Activated CD4-positive, alpha-beta T cell treated with anti-CD3 and anti-CD28 coated beads for 48 hours (primary cell): ENCODE measurements at places on chromosomes 2 and 18.

- DNase-seq, result no peak
Measured at GRCh38 chr18:57984490-57985115, 59.4 kb upstream of the NEDD4L start.

DNA sequence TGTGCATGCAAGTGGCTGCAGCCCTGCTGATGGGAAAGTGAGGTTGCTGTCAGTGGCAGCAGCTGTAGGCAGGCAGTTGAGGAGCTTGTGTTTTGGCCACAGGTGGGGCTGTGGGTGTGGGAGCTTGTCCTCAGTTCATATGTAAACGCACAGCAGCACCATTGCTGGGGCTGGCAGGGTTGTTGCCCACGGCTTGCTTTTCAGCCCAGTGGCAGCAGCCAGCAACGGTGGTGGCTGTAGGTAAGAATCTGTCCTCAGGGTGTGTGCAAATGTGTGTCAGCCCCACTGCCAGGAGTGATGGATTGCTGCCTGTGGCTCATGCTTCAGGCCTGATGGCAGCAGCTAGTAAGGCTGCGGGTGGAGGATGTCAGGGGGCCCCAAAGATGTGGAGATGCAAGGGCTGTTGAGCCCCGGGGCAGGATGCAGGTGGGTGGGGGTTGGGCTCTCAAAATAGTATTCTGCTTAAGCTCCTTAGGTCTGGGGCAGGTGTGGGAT, 141.3 kb upstream of the THUMPD2 start:
- DNase-seq, result peak; percentile 20

GRCh38 chr2:194252127-194252526, 1404.9 kb upstream of the SLC39A10 start:
- no peak for DNase-seq

DNA sequence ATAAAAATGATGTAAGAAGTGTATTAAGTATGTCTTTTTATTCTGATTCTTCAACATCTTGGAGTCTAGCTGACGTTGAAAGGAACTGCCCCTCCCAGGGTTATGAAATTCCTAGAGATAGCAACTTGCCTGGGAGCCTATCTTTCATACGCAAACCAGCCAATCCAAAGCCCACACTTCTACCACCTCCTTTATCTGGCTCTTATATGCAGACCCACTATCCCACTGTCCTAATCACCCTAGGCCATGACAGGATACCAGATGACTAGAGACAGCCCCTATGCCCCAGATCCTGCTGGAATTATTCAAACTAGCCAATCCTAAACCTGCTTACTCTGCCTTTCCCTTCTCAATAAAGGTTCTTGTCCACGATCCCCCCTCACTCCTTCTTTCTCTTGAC, 11.8 kb upstream of the CDC42EP3 start:
- no peak for DNase-seq

GRCh38 chr2:23589220-23589647, 204.3 kb downstream of the KLHL29 start:
- no peak for DNase-seq

DNA sequence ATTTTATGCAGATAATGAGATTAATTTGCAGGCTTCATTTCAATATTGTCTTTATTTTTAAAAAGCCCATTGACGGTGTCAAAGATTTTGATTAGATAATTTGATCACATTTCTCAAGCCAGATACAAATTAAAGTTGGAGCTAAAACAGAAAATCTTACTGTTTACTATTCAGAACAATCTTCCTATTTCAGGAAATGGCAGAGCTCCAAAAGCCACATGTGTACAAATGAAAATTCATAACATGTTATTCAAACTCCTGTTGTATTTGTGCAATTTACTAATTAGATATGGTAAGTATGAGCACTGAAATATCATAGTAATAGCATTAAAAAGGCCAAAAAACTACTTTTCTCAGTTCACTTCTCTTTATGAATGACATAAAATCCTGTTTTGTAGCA, 682.9 kb downstream of the KCNJ3 start:
- no peak for DNase-seq

GRCh38 chr2:47187069-47187468, 32.0 kb upstream of the STPG4 start:
- no peak for DNase-seq

- DNase-seq, result no peak
Measured at GRCh38 chr18:48441405-48441881, 32.3 kb upstream of the ZBTB7C start.

DNA sequence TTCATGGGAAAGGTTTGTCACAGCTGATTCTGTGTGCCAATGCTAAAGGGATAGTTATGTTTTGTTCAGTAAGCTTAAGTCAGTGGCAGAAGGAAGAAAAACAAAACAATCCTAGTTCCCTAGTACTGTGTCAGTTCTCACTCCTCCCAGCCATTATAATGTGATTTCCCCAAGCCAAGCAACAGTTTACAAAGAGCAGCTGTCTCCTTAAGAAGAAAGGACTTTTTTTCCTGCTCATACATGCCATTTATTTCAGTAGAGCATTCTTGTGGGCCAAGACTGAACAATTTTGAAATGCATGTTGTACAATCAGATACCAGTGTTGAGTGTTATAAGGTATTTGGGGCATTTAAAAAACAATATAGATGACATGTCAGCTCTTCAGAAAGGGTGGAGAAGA, 52.1 kb downstream of the NEMP2 start:
- DNase-seq, result no peak

DNA sequence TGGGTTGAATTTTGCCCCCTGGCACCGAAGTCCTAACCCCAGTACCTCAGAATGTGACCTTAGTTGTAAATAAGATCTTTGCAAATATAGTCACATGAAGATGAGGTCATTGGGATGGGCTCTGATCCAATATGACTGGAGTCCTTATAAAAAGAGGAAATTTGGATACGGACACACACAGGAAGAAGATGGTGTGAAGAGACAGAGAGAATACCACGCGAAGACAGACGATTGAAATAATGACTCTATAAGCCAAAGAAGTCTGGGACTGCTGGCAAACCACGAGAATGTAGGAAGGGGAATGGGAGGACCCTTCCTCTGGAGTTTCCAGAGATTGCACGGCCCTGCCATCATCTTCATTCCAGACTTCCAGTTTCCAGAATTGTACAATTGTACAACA, 98.6 kb downstream of the CPO start:
- DNase-seq, result no peak

GRCh38 chr2:127045792-127046501, 61.0 kb downstream of the BIN1 start:
- DNase-seq, result peak; percentile 2

- no peak for DNase-seq
Measured at GRCh38 chr2:239731422-239731821, 293.7 kb downstream of the NDUFA10 start.

GRCh38 chr2:129641371-129641770, 338.1 kb upstream of the RAB6C start:
- no peak for DNase-seq

DNA sequence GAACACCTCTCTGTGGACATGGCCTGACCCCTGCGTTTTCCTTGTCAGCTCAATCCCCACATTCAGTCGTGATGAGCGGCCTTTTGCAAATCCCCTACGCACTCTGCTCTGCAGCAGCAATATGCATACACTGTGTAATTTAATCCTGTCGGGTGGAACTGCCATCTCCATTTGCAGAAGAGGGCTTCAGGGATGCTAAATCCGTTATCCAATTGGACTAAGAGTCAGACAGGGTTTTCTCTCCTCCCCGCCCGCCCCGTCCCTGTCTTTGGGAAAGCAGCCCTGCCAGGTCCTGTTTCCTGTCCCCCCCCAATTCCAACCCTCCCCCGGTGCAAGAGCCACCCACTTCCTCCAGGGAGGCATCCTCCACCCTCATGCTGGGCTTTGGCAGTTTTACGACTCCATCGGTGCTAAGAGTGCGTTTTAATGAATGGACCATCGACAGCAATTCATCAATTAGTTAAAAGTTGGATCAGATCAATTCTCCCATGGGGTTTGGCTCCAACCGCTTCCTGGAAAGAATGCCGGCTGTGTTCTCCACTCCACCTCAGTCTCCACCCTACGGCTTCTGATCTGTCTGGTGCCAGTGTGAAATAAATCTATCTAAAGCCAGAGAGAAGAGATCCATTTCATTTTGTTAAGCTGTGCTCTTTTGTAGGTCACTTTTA, 53.5 kb upstream of the ASAP2 start:
- DNase-seq, result no peak

DNA sequence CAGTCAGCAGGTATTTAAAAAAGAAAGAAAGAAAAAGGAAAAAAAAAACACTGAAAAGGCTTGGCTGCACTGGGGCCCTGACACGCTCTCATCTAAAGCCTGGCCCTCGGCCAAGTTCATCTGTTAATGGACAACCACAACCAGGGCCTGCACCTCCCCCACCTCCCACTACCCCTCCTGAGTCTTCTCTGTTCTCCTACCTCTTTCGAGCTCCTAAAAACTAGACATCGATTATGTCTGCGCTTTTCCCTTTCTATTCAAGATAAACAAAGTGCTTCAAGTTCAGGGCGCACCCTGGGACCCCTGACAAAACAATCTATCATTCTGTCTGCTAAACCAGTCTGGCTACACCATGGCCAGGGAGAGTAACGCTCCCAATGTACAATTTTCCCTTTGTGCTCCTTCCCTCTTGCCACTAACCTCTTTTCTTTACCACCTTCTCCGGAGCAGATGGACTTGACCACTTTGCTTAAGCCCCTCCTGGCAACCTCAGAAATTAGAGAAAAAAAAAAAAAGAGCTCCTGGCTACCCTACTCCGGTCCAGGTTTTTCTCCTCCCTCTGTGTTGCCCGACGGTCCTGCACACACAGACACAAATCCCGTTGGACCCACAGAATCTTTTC, 22.7 kb downstream of the BCL11A start:
- no peak for DNase-seq

DNA sequence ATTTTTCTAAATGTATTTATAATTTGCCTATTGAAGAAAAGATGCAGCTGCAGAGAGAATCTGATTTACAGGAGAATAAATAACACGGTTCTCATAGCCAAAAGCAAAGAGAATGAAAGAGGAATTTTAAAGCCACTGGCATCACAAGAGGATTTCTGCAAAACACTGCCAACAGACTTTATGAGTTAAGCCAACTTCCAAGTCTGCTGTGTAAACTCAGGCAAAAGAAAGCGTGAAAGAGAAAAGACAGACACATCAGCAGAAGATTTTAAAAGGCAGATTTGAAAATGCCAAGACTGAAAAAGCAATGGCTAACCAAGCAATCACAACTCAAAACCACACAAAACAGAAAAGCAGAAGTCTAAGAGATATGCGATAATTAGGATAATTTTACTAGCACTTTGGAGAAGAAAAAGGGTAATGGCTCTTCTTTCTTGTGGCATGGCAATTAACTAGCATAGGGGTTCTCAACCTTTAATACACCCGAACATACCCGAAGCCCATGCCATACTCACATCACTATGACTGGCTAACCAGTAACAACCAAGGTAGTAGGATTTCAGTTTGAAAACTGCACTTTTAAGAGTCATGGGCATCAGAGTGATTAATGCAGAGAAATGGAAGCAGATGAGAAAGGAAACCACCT, 4.9 kb downstream of the DARS1 start:
- no peak for DNase-seq

GRCh38 chr2:128405981-128406613, 87.4 kb upstream of the HS6ST1 start:
- DNase-seq, result no peak

DNA sequence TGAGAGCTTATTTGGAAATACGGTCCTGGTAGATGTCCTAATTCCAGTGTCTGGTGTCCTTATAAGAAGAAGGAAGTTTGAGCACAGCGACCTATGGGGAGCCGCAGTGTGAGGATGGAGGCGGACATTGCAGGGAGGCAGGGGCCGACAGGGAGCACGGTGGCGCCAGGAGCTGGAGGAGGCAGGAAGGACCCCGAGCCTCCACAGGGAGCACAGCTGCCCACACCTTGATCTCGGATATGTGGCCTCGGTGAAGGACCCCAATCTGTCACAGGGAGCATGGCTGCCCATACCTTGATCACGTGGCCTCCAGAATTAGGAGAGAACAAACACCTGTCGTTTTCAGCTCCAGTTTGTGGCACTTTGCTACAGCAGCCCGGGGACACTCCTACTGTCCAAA, 461.6 kb upstream of the SALL3 start:
- no peak for DNase-seq

DNA sequence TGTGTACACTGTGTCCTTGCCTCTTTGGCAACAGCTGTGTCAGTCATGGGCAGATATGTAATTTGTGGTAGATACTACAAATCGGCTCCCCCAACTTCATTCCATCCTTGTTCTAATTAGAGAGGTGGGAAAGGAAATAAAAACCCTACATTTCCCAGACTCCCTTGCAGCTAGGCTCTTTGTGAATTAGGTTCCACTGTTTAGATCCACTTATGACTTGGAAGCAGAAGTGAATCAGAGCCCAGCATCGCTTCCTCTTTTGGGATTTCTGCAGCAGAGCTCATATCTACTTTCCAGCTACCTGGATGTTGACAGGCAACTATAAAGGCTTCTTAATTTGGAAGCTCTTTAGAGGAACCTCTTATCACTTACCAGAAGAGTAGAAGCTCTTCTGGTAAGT, 34.1 kb upstream of the NARS1 start:
- no peak for DNase-seq

DNA sequence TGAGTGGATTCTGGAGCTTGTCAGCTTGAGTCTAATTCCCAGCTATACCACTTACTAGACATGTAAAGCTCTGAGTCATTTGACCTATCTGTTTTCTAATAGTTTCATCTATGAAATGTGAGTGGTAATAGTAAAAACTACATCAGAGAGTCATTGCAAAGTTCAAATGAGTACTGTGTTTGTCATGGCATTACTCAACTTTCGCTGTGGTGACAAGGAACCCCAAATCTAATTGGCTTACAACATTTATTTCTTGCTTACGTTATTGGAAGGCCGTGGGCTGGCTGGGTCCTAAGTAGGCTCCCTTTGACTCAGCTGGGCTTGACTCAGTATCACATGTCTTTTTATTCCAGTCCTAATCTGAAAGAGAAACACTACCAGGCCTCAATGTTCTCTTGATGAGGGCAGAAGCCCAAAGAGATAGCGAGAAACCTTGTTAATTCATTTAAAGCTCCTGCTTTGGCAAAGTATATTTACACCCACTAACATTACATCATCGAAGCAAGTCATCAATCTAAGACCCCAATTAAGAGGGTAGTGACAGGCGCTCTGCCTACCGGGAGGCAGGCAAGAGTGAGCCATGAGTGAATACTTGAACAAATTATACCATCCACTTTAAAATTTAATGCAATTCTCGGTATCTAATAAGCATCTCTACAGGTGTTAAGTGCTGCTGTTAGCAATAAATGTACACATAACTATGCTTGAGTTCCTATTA, 431.8 kb upstream of the SPHKAP start:
- DNase-seq, result peak; percentile 8
